ENCODE measurements at places on chromosomes 4 and X.
A peak's percentile ranks its signal among the peaks of the same experiment; 100 is the strongest.

- peak overlapping the region; percentile 11 for H3K27ac ChIP-seq
- peaks cover 2% of the 10 kb centered on the region for H3K36me3 ChIP-seq
- no peaks in the 10 kb centered on the region for H3K27me3 ChIP-seq
- no peak overlapping the region for H3K4me3 ChIP-seq
Observed at GRCh38 chr4:40262861-40263260, 66.0 kb downstream of the RHOH start.

DNA sequence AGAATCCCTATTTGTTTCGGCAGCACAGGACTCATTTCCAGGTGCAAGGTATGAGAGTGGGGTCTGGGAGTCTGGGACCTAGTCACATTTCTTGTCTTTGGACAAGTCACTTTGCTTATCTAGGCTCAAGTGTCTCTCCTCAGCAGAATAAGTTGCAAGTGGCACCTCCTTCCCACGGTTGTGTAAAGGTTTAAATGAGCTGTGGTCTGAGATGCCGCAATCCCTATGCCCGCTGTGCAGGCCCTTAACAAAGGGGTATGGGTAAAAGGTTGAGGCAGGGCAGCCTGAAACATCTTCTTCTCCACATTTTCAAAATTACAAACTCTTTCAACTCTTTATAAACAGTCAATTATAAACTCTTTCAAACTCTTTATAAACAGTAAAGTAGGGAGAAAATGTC lies 93.7 kb downstream of the RTL5 start:
- no peak overlapping the region for H3K4me3 ChIP-seq
- H3K27me3 ChIP-seq: peaks cover 4% of the 10 kb centered on the region
- H3K4me1 ChIP-seq: no peaks in the 10 kb centered on the region
- no peak overlapping the region for H3K27ac ChIP-seq

DNA sequence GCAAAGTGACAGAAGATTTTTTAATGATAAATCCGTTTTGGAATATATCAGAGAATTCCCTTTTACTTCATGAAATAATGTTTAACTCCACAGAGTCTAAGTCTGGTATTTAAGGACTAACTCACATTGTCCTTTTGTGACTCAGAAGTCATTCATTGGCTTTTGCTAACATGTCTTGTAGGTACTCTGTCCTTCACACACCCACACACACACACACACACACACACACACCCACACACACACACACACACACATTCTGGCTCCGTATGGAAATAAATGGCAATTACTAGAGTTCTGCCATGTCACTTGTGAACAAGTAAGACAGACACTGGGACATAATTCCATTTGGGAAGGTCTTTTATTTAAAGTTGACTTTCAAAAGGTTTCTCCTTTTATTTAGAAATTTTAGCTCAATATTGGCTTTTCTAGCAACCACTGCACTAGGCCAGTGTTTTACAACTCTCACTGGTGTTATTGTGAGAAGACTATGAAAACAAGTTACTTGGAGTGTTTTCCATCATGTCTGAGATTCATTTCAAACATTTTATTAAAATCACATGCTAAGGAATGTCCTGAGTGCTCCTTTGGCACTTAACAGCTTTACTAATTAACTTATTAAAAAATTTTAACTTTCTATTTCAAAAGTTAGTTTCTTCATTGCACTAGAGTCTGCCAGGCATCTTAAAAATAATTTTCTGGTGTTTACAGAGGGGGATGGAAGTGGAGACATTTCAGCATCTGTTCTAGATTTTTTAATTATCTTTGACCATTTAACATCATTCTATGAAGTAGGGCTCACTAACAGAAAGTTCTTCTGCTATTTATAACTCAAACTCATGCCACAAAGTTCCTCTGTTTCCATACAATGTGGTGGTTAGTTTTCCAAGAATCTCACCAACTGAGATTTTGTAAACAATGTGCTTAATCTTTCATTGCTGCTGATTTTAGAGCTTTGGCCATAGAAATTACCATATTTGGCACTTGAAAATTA lies 240.3 kb upstream of the GPC4 start:
- no peaks in the 10 kb centered on the region for H3K36me3 ChIP-seq
- no peak overlapping the region for H3K4me3 ChIP-seq
- H3K27me3 ChIP-seq: no peaks in the 10 kb centered on the region
- no peaks in the 10 kb centered on the region for H3K4me1 ChIP-seq
- DNase-seq: no peak

DNA sequence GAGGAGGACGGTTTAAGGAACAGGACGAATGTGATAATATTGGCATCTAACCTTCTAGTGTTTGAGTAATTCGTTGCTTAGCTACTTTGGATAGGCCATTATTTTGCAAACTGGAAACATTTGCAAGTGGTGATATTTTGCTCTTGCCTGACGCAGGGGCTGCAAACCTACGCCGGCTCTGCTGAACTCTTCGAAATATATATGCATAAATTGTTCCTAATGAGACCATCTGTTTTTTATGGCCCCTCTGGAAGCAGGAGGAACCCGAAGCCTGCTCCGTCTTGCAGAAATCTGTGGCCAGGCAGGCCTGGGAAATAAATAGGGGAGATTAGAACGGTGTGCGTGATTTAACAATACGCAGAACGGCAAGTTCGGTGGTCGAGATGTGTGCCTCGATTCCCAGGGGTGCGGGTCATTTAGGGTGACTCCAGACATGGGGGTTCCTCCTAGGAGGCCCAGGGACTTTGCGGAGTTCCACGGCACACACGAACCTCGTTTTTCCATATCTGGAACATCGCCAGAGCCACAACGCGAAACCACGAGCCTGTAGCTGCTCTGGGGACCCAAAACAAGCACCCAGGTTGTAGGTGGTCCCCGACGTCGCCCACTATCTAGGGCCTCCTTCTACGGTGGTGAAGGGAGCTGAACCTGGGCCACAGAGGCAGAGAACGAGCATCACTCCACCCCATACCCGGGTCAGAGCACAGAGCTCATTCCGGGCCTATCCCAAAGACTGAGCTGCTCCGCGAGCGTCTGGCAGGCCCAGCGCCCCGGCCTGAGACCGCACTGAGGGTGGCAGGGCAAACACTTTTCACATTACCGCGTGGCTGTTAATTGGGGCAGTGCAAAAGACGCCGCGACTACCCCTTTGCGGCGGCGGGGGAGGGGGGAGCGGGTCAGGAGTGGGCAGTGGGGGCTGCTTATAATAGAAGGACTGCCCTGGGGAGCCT lies 89.7 kb downstream of the BCOR start:
- H3K4me1 ChIP-seq: peaks cover 33% of the 10 kb centered on the region
- no peak overlapping the region for H3K4me3 ChIP-seq
- H3K36me3 ChIP-seq: no peaks in the 10 kb centered on the region
- peaks cover 33% of the 10 kb centered on the region for H3K27me3 ChIP-seq

- no peaks in the 10 kb centered on the region for H3K4me1 ChIP-seq
- no peak overlapping the region for H3K27ac ChIP-seq
- DNase-seq: no peak
- H3K27me3 ChIP-seq: no peaks in the 10 kb centered on the region
- no peaks in the 10 kb centered on the region for H3K36me3 ChIP-seq
- no peak overlapping the region for H3K4me3 ChIP-seq
Observed at GRCh38 chr4:21386166-21386780, 562.3 kb downstream of the KCNIP4 start.

- H3K4me3 ChIP-seq: peak within 1 kb of the TSS; percentile 35
- H3K27ac ChIP-seq: no peak within 1 kb of the TSS
- peaks cover 7% of the 10 kb centered on the region for H3K4me1 ChIP-seq
- peaks cover 28% of the 10 kb centered on the region for H3K27me3 ChIP-seq
- peak; percentile 83 for DNase-seq
Observed at GRCh38 chr4:155758481-155759371, at the start of gene GUCY1B1. TSS of gene GUCY1B1 (plus strand) at chr4:155759021. CDS start at chr4:155759141, 120 bp downstream.

DNA sequence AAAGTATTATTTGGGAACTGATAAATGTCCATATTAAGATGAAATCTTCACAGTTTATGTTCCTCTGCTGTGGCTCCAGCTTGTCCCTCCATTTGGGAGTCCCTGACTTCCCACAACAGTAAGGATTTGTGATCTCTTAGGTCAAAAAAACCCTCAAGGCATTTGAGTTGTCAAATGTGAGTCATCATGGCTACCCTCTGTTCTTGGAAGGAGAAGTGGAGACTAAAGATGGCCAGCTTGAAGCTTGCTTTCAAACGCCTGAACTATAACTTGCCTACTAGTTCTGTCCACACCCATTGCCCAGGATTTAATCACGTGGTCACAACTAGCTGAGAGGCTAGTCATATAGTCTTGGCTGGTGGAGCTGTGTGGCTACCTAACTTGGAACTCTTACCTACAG lies 107.8 kb downstream of the CCNG2 start:
- H3K4me1 ChIP-seq: no peaks in the 10 kb centered on the region
- H3K27me3 ChIP-seq: peaks cover 3% of the 10 kb centered on the region
- H3K27ac ChIP-seq: no peak overlapping the region
- no peak for DNase-seq

DNA sequence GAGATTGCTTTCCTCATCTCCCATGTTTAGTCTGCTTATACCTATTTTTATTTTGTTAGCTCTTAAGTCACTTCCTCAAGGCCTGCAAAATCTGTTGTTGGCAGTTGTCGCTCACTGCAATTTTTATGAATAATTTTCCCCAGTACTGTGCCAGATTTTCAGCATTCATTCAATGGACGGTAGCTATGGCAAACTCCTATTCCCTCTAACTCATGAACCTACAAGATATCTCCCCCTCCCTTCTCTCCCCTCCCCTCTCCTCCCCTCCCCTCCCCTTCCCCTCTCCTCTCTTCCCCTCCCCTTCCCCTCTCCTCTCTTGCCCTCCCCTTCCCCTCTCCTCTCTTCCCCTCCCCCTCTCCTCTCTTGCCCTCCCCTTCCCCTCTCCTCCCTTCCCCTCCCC lies 160.4 kb downstream of the FRAS1 start:
- H3K4me3 ChIP-seq: no peak overlapping the region
- DNase-seq: no peak
- H3K4me1 ChIP-seq: no peaks in the 10 kb centered on the region

DNA sequence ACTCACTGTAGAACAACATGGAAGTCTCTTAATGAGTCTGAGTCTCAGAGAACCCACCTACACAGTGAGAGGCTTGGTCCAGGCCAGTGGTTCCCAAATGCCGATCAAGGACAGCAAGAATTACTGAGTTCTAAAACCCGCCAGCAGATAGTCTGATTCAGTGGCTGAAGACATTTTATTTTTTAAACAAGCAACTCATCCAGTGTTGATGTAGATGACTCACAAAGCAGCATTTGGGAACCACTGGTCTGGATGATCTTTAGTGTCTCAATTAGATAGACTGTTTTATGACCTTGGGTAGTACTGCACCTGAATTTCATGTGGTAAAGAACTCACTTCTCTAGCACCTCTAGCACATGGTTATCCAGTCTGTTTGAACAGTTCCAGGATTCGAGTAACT lies 193.6 kb downstream of the FBXW7 start:
- no peak overlapping the region for H3K4me3 ChIP-seq
- no peak overlapping the region for H3K27ac ChIP-seq
- no peak for DNase-seq
- H3K36me3 ChIP-seq: peaks cover 32% of the 10 kb centered on the region
- no peaks in the 10 kb centered on the region for H3K4me1 ChIP-seq
- H3K27me3 ChIP-seq: no peaks in the 10 kb centered on the region

DNA sequence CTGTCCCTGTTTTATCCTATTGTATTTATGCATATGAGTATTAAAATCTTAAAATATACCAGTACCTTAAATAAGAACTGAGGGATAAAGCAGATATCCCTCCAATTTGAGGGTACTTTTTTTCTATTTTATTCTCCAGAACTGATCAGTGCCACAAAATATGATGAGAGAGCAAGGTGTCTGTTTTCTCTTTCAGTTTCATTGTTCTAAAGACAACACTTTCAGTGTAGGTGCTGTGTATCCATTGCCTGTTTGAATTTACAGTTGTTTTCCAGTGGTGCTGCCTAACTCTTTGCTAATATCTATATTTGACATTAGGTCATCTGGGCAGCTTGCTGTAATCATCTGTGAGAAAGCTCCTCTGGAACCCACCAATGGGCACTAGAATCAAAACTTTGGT lies 394.7 kb downstream of the IL1RAPL1 start:
- H3K4me1 ChIP-seq: no peaks in the 10 kb centered on the region
- H3K36me3 ChIP-seq: no peaks in the 10 kb centered on the region
- DNase-seq: no peak
- no peaks in the 10 kb centered on the region for H3K27me3 ChIP-seq

- no peak overlapping the region for H3K4me3 ChIP-seq
- no peak for DNase-seq
- no peaks in the 10 kb centered on the region for H3K36me3 ChIP-seq
- no peaks in the 10 kb centered on the region for H3K27me3 ChIP-seq
- no peak overlapping the region for H3K27ac ChIP-seq
Observed at GRCh38 chr4:45062935-45063545, 336.7 kb upstream of the GNPDA2 start.

All from activated CD8-positive, alpha-beta T cell treated with anti-CD3 and anti-CD28 coated beads for 36 hours (primary cell).